Stomach (tissue), 19 donors: ENCODE measurements at places on chromosomes 7 and 10. TPM values are rescaled to one million over a fixed set of nuclear protein-coding genes. Genes with fewer than 3 reads are reported as not detected.
A peak's percentile ranks its signal among the peaks of the same experiment; 100 is the strongest.

The OR2A42 gene
- not detected for total RNA-seq

The VAX1 gene
- not detected for total RNA-seq

- no peak overlapping the region for H3K4me3 ChIP-seq
- H3K27ac ChIP-seq: no peak overlapping the region
- H3K27me3 ChIP-seq: no peaks in the 10 kb centered on the region
- no peaks in the 10 kb centered on the region for H3K4me1 ChIP-seq
- DNase-seq: peak; percentile 49
Observed at GRCh38 chr10:77279207-77279606, 358.4 kb downstream of the KCNMA1 start.

DNA sequence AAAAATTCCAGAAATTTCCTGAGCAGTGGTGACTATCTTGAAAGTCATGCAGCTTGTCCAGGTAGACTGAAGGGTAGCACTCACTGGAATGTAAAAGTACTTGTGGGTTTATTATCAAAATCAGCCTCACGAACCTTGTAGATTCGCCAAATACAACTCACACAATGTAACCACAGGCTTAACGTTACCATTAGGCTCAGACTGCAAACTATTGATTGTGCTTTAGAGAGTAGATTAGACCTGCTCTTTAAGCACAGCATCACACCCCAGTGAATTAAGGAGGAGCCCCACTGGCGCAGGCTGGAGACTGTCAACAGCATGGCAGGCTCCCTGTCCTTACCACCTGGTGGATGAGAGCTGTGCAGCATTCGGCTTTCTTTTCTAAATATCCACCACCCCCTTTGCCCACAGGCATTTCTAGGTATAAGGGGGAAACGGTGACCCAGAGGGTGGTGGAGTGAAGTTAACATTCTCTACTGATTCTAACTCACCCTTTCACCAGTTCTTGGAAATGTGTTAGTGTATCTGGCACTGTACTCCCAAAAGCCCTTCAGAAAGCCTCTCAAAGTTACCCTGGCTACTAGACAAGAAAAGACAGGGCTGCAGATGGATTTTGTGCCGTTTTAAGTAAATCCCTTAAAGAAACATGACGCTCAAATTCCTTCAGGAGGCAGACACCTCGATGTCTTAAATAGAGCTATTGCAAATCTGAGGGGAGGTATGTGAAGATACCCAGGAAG is 56.6 kb downstream of the GSDME start:
- no peak overlapping the region for H3K27ac ChIP-seq
- no peak for DNase-seq
- no peaks in the 10 kb centered on the region for H3K36me3 ChIP-seq
- H3K4me3 ChIP-seq: no peak overlapping the region
- H3K4me1 ChIP-seq: no peaks in the 10 kb centered on the region

DNA sequence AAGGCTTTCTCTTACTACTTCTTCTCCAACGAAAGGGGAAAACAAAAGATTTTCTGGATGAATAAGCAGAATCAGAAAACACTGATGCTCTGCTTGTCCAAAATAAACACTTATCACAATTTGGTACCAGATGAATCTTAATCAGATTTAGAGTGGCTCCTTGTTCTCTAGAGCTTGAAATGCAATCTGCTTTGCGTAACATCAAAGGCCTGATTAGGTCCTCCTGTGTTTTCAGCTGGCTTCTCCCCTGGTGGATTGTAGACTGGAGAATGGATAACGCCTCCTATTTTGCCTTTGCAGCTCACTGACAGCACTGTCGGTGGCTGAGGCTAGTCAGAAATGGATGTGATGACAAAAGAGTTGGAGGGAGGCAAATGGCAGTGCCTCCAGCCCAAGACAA is 91.2 kb downstream of the FAM13C start:
- no peaks in the 10 kb centered on the region for H3K27me3 ChIP-seq
- peaks cover 26% of the 10 kb centered on the region for H3K36me3 ChIP-seq
- no peaks in the 10 kb centered on the region for H3K4me1 ChIP-seq
- H3K4me3 ChIP-seq: no peak overlapping the region
- H3K27ac ChIP-seq: no peak overlapping the region

GRCh38 chr10:97714401-97715258 is 1.1 kb downstream of the MARVELD1 start:
- peaks cover 7% of the 10 kb centered on the region for H3K36me3 ChIP-seq
- peak; percentile 91 for DNase-seq

- no peaks in the 10 kb centered on the region for H3K4me1 ChIP-seq
- no peak overlapping the region for H3K4me3 ChIP-seq
- H3K27ac ChIP-seq: no peak overlapping the region
- no peaks in the 10 kb centered on the region for H3K36me3 ChIP-seq
- no peak for DNase-seq
- H3K27me3 ChIP-seq: no peaks in the 10 kb centered on the region
Observed at GRCh38 chr10:129133856-129134255, 333.2 kb upstream of the MGMT start.

GRCh38 chr7:113608782-113609181 is 310.0 kb downstream of the PPP1R3A start:
- H3K27ac ChIP-seq: no peak overlapping the region
- no peaks in the 10 kb centered on the region for H3K36me3 ChIP-seq
- DNase-seq: no peak

DNA sequence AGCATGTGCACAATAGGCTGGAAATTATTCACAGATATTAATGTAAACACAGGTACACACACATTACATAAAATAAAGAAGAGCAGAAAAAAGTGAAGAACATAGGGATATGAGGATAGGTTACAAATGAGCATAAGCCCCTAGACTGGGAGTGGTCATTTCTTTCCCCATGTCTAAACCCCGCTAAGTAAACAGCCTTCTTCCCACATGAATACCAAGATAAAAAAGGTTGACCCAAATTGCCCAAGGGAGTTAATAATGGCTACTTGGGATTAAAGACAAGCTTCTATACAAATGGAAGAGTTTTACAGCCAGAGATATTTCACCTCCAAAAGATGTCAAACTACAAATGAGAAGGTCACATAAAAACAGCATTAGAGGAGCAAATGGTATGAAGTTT is 527.1 kb upstream of the CELF2 start:
- H3K27ac ChIP-seq: no peak overlapping the region
- H3K27me3 ChIP-seq: no peaks in the 10 kb centered on the region
- H3K4me1 ChIP-seq: no peaks in the 10 kb centered on the region
- H3K4me3 ChIP-seq: no peak overlapping the region
- no peak for DNase-seq

DNA sequence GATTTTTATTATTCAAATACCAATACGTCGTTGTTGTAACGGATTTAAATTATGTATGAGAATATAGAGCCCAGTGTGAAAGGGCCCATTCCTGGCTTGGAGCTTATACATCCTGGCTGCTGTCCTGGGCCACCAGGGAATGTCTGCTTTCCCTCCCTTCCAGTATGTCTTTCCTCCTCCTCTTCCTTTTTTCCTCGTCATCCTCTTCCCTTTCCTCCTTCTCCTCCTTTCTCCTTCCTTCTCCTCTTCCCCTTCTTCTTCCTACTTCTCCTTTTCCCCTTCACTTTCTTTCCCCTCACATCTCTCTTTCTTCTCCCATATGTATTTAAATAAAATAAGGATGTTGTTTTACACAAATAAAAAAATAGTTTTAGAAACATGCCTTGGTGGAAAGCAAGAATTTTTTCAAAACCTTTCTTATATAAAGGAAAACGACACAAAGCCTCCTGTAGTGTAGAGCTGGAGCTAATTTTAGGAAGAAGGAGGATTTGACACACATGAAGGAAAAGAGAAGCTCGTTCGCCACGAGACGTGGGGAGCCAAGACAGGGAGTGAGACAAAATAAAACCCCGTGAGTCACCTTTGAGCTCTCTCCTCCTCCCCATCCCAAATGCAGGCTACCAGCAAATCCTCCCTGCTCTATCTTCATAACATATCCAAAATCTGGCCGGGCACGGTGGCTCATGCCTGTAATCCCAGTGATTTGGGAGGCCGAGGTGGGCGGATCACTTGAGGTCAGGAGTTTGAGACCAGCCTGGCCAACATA is 301.1 kb upstream of the LYZL1 start:
- H3K27me3 ChIP-seq: no peaks in the 10 kb centered on the region
- no peak for DNase-seq
- no peaks in the 10 kb centered on the region for H3K36me3 ChIP-seq
- H3K4me3 ChIP-seq: no peak overlapping the region
- H3K4me1 ChIP-seq: peaks cover 6% of the 10 kb centered on the region
- no peak overlapping the region for H3K27ac ChIP-seq

DNA sequence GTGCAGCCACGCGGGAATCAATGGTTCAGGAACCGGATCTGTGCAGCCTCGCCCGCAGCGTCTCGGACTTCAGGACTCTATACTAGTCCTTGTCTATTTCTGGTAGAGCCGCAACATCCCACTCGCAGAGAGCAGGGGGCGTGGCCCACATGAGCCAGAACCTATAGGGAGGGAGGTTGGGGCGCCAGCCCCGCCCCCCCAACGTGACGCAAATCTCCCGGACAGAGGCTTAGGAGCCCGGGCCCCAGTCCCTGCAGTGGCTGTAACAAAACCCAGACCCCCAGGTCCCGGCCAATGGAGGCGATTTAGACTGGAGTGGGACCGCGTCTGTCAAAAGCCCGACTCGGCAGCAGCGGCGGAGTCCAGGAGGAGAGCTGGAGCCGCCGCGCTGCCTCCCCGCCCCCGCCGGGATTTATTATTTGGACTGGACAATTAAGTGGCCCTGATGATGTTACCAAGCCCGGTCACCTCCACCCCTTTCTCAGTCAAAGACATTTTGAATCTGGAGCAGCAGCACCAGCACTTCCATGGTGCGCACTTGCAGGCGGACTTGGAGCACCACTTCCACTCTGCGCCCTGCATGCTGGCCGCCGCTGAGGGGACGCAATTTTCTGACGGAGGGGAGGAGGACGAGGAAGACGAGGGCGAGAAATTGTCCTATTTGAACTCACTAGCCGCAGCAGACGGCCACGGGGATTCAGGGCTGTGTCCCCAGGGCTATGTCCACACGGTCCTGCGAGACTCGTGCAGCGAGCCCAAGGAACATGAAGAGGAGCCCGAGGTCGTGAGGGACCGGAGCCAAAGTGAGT is at the start of gene NKX2-3:
TSS of gene NKX2-3 (plus strand) at position 256 of the 809 bp plus-strand sequence. CDS start at position 446, 190 bp downstream.
- H3K4me1 ChIP-seq: peaks cover 74% of the 10 kb centered on the region
- peak within 1 kb of the TSS; percentile 47 for H3K27ac ChIP-seq
- DNase-seq: peak; percentile 49
- H3K27me3 ChIP-seq: peaks cover 50% of the 10 kb centered on the region
- H3K36me3 ChIP-seq: no peaks in the 10 kb centered on the region
- H3K4me3 ChIP-seq: peak within 1 kb of the TSS; percentile 32

- H3K27ac ChIP-seq: no peak overlapping the region
- DNase-seq: peak; percentile 9
- no peaks in the 10 kb centered on the region for H3K4me1 ChIP-seq
- no peaks in the 10 kb centered on the region for H3K36me3 ChIP-seq
Observed at GRCh38 chr10:86282664-86283465, 83.7 kb downstream of the GRID1 start.

DNA sequence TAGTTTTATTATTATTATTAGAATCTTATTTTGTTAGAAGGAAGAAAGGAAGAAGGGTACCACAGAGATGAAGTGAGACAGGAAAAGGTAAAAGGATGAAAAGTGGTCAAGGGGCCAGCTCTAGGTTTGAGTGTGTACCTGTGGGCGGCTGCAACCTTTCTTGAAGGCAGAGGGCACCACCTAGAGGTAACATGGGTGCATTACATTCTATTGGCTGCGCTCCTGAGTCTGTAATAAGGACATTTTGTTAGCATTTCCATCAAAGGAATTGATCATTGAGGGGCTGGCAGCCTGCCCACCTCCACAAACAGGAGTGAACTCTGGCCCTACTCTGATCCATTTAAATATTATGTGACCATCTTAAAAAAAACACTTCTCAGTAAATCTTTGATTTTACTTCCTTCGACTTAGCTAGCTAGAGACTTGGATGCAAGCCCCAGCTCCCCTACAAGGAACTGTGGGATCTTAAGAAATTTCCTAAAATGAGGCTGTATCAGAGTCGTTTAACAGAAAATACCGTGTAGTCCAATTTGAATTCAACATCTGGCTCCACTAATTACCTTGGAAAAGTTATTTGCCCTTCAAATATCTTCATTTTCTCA is 610.4 kb downstream of the IPMK start:
- no peak overlapping the region for H3K4me3 ChIP-seq
- no peaks in the 10 kb centered on the region for H3K27me3 ChIP-seq
- H3K4me1 ChIP-seq: no peaks in the 10 kb centered on the region
- DNase-seq: peak; percentile 74

- H3K4me1 ChIP-seq: peaks cover 7% of the 10 kb centered on the region
- no peaks in the 10 kb centered on the region for H3K27me3 ChIP-seq
- H3K4me3 ChIP-seq: no peak overlapping the region
- no peak for DNase-seq
- H3K27ac ChIP-seq: no peak overlapping the region
- H3K36me3 ChIP-seq: no peaks in the 10 kb centered on the region
Observed at GRCh38 chr10:101451667-101452069, 97.7 kb downstream of the BTRC start.

DNA sequence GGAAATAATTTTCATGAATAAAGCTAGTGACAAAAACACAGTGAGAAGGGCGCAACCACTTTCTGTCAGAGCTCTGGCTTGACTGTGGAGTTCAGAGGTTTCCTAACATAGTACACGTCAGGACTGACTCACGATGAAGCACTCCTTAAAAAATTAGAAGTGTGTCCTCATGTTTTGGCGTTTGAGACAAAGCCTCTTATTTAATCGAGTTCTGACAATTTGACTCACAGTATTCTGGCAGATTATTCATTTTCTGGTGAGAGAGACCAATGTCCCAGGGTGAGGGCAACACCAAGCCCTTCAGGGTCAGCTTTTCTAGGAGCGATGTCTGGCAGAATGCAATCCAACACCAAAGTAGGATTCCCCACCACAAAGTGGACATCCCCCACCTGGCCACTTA is 108.7 kb downstream of the DIP2C start:
- no peak overlapping the region for H3K4me3 ChIP-seq
- no peaks in the 10 kb centered on the region for H3K27me3 ChIP-seq
- no peak for DNase-seq
- H3K4me1 ChIP-seq: peaks cover 33% of the 10 kb centered on the region
- H3K27ac ChIP-seq: no peak overlapping the region

GRCh38 chr10:93874309-93875031 is 19.3 kb upstream of the SLC35G1 start:
- no peak for DNase-seq
- no peak overlapping the region for H3K4me3 ChIP-seq
- H3K36me3 ChIP-seq: no peaks in the 10 kb centered on the region
- peaks cover 9% of the 10 kb centered on the region for H3K4me1 ChIP-seq
- H3K27me3 ChIP-seq: no peaks in the 10 kb centered on the region
- H3K27ac ChIP-seq: no peak overlapping the region

DNA sequence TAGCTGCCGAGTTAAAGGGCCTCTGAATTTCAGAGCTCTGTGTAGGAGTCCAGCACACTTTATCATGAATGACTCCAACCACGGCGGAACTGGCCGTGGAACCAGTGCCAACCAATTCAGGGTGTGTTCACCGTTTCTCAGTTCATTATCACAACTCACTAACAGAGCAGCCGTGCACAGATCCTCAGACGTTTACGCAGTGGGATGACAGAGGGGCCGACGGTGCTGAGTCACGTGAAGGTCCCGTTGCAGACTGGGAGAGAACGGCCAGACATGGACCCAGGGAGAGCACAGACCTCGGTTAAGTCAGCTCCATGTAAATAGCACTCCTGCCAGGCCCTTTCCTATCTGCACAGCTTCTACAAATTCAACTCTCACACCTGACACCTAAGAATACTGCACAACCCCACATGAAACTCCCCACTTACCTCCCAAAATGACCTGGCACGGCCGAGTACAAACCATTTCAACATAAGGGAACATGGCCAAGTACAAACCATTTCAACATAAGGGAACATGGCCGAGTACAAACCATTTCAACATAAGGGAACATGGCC is 95.5 kb downstream of the DIP2C start:
- DNase-seq: peak; percentile 74
- no peaks in the 10 kb centered on the region for H3K36me3 ChIP-seq
- peak overlapping the region; percentile 20 for H3K4me3 ChIP-seq
- no peaks in the 10 kb centered on the region for H3K27me3 ChIP-seq
- H3K4me1 ChIP-seq: peaks cover 12% of the 10 kb centered on the region
